ENCODE measurements at places on chromosomes 1 and 21.

DNA sequence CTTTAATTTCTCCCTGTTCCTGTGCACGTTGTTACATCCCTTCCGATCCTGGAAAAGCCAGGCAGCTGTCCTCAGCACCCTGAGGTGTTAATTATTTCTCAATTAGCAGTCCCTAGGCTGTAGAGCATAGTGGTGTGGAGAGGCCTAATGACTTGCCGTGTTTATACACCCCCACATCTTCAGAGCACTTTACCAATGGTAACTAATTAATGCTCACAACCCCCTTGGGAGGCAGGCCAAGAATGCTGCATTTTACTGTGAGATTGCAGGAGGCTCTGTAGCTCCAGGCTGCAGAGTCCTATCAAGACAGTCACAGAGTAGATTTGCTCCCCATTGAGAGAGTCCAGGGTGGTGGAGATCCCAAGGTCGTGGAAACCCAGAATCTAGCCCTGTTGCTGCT lies 2.4 kb upstream of the PARS2 start:
- DNase-seq = peak; percentile 78

DNA sequence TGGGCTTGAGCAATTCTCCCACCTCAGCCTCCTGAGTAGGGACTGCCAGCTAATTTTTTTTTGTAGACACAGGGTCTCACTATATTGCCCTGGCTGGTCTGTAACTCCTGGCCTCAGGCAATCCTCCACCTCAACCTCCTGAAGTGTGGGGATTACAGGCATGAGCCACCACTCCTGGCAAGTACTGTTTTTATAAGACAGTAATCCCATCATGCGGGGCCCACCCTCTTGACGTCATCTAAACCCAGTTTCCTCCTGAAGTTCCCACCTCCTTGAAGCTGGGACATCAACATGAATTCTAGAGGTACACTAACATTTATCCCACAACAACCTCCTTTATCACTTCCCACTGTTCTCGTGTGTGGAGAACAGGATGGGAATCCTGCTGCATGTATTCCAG lies 104.7 kb downstream of the SPATA46 start:
- no peak for DNase-seq

- peak; percentile 87 for DNase-seq
Measured at GRCh38 chr1:236280438-236281197, 1.1 kb downstream of the ERO1B start.

GRCh38 chr1:4179914-4180735 lies 280.1 kb upstream of the C1orf174 start:
- no peak for DNase-seq

DNA sequence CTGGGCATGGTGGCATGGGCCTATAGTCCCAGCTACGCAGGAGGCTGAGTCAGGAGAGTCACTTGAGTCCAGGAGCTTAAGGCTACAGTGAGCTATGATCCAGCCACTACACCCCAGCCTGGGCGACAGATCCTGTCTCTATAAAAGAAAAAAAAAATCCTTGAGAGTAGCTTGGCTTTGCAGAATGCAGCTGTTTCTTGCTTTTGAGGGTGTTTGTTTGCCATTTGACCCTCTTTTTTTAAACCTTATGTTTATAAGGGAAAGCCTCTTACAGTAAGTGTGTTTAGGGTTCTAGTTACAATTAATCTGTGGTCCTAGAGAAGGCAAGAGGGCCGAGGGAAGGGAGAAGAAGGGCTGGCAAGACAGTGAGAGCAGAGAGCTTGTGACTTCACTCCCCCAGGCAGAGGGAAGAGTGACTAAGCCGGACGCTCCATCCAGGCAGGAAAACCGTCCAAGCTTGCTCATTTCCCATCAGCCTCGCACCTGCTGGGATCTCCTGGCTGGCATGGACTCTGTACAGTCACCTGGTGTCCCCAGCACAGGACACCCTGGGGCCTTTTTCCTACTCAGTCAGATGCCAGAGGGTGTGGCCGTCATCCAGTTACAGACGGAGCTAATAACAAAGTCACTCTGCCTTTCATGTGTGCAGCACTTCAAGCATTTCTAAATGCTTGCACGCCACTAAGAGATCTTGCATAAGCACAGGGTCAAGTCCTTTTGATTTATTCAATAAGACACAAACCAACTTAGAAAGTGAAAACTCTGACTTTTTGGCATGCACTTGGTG lies 55.5 kb upstream of the PSEN2 start:
- peak; percentile 96 for DNase-seq

DNA sequence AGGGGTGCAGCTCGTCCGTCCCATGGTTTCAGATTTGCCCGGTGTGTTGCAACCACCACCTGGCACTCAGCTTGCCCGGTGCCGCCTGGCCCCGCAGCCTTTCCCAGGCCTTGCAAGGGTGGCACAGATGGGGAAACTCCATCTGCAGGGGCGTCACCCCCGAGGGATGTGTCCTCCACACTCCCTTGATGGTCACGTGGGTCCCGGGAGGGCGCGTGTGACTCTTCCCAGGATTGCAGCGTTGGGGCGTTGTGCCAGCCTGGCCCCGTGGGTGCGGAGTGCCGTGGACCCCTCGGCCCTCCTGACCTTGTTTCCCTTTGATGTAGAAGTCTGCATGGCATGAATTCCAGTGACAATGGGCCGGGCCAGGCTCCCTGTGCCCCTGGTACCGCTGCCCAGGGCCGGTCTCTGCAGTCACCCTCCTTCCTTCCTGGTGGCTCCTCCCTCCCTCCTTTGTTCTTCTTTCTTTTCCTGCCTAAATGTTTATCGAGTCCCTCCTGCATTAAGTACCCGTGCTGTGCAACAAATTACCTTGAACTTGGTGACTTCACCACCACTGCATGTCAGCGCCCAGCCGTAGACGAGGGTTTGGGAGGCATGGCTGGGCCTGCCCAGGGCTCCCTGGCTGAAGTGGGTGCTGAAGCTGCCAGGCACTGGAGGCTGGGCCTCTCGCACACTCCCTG lies 22.9 kb downstream of the RRP1 start:
- no peak for DNase-seq

- DNase-seq = peak; percentile 14
Measured at GRCh38 chr1:206575165-206575893, 36.9 kb downstream of the EIF2D start.

DNA sequence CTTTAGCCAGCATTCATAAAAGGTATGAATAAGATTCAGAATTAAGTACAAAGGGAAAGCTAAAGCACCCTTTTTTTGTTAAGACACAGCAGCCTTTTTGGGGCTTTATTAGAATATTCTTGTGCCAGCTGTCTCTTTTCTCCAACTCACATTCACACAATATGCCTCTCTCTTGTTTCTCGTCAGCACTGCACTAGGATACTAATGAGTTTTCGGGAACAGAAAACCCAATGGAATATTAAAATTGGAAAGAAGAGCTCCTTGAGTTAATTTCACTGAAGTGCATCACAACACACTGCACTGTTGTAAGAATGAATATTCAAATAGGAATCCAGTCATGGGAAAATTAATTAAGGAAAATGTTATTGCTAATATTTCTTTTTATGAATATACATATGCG lies 410.4 kb upstream of the BEND5 start:
- no peak for DNase-seq

DNA sequence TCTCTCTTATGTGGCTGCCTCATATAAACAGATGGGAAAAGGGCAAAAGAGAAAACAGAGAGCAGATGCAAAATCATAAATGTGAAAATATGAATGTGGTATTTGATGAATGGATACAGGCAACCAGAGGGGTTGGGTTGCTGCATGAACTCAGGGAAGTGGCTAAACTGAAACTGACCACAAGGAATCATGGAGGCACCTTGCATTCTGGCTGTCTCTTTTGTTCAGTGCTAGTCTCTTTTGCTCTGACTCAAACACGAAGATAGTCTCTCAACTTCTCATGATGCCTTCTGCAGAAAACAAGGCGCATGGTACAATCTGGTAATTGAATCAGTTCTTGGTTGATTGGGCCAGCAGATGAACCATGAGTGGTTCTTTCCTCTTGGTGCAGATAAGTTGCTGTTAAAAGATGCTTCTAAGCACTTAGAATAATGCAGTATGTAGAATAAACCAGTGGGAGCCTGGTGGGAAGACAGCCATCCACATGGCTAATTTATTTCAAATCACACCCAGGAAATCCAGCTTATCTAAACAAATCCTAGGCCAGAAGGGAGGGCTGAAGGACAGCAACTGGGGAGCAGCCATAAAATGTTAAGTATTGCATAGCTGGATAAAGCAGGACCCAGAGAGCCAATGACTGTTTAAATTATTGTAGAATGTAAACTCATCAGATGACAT lies 64.2 kb downstream of the HLX start:
- no peak for DNase-seq

Measured in NCI-H146 (cell line).